Activated gamma-delta T cell (primary cell): ENCODE measurements at places on chromosomes 12 and 14.

- no peak for DNase-seq
These were observed 447.5 kb upstream of the DCN start for GRCh38 chr12:91630083-91630482.

DNA sequence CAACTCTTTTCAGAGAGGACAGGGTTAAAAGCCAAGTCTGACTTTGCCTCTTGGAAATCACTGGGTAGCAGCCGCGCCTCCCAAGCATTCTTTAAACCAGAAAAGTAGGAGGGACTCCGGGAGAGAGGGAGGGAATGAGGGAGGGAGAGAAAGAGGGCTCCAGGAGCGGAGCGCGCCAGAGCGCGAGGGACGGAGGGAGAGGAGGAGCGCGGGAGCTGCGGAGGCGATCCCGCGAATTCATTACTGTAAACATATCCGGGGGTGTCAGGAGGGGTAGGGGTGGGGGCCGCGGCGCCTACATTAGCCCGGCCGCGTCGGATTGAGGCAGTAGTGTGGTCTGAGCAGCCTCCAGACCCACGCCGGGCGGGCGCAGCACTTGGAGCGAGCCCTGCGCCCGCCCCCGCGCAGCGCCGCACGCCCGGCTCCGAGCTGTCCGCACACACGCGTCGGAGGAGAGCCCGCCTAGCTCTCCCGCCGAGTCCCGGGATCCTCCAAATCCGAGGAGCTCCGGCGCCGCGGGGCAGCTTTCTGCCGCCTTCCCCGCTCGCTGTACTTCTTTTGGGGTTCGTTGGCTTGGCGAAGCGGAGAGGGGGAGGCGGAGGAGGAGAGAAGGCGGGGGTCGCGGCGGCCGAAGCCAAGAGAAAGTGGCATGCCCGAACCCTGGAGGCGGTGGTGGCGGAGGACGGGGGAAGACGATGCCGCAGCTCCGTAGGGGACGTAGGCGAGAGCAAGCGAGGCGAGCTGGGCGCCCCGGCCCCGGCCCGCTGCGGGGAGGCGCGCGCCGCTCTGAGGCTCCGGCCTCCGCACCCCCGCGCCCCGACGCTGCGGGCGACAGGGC is 3.3 kb downstream of the FLRT2 start:
- DNase-seq: no peak

DNA sequence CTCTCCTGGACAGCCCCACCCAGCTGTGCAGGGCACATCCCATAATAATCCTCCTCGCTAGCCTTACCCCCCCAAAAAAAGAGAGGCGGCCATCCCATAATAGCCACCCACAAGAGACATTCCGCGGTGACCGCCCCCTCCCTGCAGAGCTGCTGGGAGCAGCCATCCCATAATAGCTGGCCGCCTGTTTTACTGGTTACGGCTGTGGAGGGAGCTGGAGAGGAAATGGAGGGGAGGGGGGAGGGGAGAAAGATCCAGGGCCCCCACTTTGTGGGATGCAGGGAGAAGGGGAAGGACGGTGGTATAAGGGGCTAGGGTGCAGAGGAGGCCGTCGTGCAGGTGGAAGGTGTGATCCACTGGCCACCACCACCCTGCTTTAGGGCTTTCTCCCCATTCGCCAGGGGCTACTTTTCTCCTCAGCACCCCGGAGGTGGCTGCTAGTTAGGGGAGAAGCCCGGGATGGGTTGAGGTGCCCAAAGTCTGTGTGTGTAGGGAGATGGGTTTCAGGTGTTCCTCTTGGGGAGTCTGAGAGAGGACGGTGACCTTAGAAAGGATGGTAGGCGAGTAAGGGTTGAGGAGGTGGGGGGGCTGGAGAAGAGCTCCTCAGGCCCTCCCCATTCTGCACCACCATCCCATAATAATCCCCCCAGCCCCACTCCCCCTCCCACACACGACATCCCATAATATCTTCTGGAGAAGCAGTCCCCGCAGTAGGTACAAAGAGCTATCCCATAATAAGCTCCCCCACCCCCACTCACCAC is 6.0 kb upstream of the CHD4 start:
- no peak for DNase-seq

GRCh38 chr14:45252366-45253069 is 484 bp downstream of the MIS18BP1 start:
- no peak for DNase-seq

GRCh38 chr14:80679273-80679672 is 262.3 kb downstream of the CEP128 start:
- DNase-seq: no peak

DNA sequence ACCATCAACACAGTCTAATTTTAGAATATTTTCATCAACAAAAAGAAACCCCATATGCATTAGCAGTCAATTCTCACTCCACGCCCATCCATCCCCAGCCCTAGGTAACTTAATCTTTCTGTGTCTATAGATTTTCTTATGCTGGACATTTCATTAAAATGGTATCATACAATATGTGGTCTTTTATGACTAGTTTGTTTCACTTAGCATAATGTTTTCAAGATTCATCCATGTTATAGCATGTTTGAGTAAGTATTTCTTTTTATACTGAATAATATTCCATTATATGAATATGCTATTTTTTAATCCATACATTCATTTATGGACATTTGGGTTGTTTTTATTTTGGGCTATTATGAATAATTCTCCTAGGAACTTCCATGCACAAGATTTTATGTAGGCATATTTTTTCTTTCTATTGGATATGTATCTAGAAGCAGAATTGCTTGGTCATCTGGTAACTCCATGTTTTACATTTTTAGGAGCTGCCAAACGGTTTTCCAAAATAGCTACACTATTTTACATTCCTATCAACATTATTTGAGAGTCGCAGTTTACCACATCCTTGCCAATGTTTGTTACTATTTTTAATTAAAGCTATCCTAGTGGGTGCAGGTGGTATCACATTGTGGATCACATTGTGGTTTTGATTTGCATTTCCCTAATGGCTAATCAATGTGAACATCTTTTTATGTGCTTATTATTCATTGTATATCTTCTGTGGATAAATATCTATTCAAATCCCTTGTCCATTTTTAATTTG is 49.0 kb downstream of the RERG start:
- DNase-seq: no peak

DNA sequence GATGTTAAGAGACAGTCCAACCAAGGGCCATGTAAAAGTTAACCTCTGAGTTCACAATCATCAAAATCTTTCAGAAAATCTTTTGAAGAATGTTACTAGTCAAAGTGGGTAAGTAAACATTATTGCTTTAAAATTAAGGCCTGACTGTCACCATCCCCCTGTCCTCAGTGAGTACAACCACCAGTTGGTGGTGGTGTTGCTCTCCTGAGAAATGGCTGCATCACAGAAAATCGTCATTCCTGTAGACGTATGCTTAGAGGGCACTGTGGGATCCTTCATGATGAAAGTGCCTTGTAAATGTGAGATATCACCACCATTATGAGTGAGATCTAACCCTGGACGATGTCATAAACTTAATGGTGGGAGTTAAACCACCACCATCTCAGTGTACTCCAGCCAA is 451.2 kb downstream of the RPS29 start:
- no peak for DNase-seq

DNA sequence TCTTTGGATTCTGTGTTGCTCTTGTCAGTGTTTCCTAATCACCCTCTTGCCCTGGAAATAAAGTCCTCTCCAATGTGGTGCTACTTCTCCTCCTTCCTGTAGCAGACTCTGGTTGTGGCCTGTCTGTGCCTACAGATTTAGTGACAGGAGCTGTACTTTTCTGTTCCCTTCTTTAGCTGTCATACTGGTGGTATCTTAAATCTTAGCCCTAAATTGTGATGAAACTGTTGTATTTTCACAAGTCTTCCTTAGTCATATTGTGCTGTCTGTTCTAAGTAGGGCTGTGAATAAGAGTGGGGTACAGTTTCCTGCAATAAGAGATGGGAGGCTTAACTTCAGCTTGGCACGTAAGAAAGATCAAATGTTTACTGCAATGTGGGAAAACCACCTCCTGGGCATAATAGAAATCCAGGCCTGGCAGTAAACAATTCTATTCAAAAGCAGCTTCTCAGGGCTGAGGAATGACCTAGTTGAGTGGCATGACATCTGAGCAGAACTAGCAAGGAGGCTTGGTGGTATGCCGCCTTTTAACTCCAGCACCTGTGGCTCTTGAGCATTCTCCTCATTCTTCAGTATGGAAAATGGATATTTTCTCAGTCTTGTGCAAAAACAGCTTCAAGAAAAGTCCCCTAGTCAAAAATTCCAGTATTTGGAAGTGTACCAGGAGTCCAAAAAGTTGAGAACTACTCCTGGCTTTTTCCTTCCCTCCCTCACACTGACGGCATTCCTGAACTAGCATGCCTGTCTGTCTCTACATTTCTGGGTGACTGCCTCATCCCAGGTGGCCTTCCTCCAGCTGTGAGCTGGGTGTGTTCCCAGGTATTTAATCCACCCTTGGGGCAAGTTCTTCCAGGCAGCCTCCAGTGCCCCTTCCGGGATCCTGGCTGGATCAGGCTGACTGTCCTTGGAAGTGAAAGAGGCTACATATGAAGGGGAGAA is 19.5 kb downstream of the ANO6 start:
- DNase-seq: no peak

DNA sequence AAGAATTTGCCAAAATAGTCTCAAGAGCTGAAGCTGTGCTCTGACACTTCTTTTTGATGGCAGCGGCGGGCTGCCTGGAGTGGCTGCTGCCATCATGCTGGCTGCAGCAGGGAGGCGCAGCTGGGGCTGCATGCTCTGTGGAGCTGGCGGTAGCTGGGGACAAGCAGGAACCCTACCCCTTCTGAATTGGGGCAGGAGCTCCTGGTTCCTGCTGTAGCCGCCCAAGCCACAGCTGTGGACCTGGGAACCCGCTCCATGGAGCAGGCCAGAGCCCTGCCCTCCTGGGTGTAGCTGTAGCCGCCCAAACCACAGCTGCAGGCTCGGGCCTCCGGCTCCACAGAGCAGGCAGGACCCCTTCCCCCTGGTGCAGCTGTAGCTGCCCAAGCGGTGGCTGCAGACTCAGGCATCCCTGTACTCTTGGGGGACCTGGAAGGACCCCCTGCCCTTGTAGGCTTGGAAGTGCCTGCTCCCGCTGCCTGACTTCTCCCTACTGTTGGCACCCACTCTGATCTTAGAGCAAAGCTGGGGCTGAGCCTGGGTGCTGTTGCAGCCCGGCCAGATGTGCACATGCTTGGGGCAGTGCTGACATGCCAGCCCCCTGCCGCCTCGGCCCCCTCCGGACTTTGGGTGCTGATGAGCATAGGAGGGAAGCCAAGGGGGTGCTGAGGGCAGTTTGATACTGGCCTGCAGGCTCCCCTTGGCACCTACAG is 33.3 kb downstream of the APAF1 start:
- DNase-seq: no peak

GRCh38 chr12:130992979-130993538 is 39.4 kb downstream of the ADGRD1 start:
- no peak for DNase-seq

GRCh38 chr14:105317546-105317945 is 3.0 kb downstream of the PACS2 start:
- DNase-seq: no peak

DNA sequence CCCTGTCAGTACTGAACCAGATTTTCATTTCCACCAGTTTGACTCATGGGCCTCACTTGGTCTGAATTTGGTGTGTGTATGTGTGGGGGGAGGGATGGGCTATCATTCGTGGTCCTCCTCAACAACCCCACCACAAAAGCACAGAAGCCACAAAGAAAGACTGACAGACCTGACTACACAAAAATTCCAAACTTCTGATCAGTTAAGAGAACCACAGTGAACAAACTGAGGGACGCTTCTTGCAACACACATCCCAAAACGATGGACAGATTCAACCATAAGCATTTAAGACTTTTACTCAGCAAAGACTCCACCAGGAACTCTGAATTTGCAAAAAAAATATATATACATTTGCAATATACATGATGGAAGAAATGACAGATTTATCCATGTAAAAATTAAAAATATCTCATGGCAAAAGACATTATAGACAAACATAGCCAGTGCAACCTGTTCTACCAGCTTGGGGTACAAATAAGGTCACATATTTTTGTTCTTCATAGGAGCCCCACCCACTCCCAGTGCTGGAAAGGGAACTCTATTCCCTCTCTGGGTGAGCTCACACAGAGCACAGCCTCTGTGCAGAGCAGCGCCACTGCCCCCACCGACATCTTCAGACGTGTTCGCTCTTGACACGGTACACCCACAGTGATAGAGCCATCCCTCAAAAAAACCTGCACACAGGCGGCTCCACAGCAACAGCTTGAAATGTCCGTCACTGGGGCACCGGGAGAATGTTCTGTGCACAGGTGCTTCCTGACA is 49.7 kb downstream of the JAG2 start:
- no peak for DNase-seq

- no peak for DNase-seq
These were observed 100.3 kb downstream of the MYRFL start for GRCh38 chr12:69925291-69925690.

DNA sequence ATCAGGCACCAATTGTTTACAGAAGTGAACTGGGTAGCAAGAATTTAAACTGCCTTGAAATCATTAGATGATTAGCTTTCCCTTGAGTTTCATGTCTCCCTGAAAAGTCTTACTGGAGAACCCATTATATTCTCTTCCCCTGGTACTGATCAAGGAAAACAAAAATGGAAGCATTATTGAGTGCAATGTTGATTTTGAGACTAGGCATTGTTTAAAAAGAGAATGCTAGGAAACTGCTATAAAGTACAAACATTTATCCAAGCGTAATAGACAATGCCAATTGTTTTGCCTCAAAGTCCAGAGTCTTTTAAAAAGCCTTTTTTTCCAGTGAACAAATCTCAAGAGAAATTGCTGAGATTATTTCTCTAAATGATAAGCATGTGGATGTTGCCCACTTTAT is 197.0 kb downstream of the CCER1 start:
- DNase-seq: no peak

DNA sequence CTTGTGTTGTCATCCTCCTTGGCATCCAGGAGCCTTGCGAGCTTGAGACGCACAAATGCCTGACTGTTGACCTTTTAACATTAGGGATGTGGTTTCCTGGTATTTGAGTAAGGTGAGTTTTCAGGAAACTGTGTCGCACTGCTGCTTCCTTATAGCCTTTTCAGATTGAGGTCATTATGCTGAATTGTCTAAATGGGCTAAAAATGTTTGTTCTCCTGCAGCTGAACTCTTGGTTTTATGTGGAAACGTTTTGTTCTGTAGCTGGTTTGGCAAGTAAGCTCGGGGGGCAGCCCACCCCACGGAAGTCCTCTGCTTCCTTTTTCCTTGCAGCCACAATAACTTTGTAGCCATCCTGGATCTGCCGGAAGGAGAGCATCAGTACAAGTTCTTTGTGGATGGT is 5.7 kb downstream of the PRKAB1 start:
- no peak for DNase-seq

DNA sequence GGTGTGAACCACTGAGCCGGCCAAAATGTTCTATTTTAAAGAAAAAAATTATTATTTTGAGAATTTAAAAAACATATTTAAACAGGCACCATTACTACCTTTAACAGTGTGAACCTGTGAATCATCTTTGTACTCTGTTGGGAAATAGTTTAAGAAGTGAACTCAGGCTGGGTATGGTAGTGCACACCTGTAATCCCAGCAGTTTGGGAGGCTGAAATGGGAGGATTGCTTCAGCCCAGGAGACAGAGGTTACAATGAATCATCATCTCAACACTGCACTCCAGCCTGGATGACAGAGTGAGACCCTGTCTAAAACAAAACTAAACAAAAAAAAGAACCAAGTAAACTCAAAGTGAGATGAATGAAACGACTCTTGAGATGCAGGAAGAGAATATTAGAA is 3.1 kb upstream of the WDR89 start:
- DNase-seq: no peak

- no peak for DNase-seq
These were observed 703.9 kb downstream of the FSCB start for GRCh38 chr14:43803076-43803689.

GRCh38 chr12:96501133-96501761 is 11.9 kb downstream of the CFAP54 start:
- no peak for DNase-seq

- no peak for DNase-seq
These were observed 323.0 kb downstream of the VRK1 start for GRCh38 chr14:97120204-97120603.
